Stimulated activated CD8-positive, alpha-beta memory T cell treated with anti-CD3 and anti-CD28 coated beads, Interleukin-7, amount 100 ng/mL, for 1 hour (primary cell): ENCODE measurements at places on chromosomes 12 and 14.

GRCh38 chr12:101793401-101793800 lies 37.4 kb downstream of the GNPTAB start:
- DNase-seq, result no peak

DNA sequence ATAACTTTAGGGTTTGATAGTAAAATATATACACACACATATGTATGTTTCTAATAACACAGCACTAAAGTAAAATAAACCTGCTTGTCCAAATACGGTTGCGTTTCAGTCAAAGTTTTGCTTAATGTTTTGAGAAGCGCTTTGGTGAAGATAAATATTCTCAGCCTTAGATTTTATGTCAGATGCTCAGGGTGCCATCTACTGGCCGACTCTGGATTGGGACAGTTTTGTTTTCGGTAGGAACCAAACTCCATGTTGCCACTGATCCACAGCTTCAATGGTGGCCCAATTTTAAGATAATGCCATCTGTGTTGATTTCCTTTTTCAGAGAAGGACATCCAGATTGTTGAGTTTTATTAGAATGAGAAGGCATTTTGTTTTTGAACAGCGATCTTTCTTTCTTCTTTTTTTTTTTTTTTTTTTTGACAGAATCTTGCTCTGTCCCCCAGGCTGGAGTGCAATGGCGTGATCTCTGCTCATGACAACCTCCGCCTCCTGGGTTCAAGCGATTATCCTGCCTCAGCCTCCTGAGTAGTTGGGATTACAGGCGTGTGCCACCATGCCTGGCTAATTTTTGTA lies 43.1 kb downstream of the LLPH start:
- peak; percentile 19 for DNase-seq

GRCh38 chr12:105946493-105946901 lies 192.3 kb downstream of the NUAK1 start:
- no peak for DNase-seq

- DNase-seq, result no peak
Measured at GRCh38 chr12:55974308-55974730, 441 bp downstream of the RAB5B start.

GRCh38 chr14:95055318-95055717 lies 102.0 kb downstream of the DICER1 start:
- DNase-seq, result no peak

DNA sequence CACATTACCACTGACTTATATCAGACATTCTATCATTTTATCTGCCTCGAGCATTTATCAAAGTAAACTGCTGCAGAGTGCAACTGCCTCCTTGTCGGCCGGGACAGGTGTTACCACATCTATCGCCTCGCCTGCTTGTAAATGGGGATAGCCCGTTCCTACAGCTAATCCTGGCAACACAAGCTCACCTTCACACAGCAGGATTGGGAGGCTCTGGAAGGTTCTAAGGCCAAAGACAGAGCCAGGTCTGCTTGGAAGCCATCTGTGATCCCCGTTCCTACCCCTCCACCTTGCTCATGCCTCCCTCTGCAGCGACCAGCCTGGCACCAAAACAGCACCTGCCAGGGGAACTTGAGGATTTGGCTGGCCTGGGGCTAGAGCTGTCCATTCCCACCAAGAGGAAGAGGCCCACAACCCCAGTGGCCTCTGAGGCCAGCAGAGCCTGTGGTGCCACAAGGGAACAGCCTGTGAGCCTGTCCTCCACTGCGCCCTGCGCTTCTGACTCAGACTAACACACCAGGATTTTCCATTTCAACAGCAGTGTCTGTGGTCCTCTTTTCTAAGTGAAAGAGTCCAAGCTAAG lies 114.8 kb upstream of the DIO3 start:
- DNase-seq, result no peak
